Epithelial cell of prostate (primary cell): ENCODE measurements at places on chromosomes 16 and 17.
A peak's percentile ranks its signal among the peaks of the same experiment; 100 is the strongest.

DNA sequence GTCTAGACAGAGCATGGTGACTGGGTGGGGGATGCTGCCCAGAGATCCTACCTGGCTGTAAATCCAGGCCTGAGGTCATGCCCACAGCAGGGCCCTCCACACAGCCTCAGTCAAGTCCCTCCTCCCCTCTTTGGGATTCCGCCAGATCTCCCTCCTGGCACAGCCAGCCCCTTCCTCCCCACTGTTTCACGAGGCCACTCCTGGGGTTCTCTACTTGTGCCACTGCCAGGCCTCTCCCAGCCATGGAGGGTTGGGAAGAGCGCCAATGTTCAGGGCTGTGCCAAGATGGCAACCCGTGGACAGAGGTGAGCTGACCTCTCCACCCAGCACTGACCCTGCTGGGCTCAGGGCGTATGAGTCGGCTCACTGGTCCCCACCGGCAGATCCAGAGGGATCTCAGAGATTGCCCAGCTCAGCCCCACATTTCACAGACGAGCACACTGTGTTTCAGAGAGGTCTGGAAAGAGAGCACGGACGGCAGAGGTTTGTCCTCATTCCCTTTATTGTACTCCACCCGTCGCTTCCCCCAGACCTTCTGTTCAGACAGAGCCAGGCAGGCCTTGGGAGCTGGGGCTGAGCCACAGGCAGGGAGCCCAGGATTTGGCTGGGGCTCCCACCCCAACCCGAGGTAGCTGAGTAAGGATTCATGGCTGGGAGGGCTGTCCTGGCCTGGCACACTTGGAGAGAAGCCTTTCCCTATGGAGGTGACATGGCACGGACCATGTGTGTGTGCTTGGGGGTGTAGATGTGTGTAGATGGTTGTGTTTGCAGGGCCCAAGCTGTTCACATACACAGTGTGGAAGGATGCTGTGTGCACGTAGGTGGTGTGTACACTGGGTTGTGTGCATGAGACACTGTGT lies 3.5 kb upstream of the CAMKK1 start:
- no peak for DNase-seq

DNA sequence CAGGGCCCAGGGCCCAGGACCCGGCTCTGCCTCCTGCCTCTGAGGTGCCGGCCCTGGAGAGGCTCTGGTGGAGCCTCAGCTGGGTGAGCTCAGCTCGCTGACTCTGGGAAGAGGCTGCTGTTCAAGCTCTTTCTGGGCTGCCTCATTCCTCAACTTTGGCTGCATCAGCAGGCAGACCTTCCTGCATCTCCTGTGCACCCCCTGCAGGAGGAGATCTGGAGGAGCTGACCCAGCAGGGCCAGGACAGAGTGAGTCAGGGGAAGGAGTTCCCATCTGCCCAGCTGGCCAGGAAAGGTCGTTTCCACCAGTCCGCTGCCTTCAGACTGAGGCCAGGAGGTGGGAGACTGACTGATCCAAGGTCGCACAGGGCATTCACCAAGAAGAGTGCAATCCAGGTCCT lies 10.7 kb downstream of the CRHR1 start:
- DNase-seq = no peak

GRCh38 chr17:7177191-7177953 lies 1.8 kb downstream of the ASGR1 start:
- DNase-seq = no peak

GRCh38 chr17:54426296-54426886 lies 474.3 kb upstream of the TOM1L1 start:
- no peak for DNase-seq

GRCh38 chr16:63287401-63287800 lies 1251.2 kb upstream of the CDH8 start:
- no peak for DNase-seq

DNA sequence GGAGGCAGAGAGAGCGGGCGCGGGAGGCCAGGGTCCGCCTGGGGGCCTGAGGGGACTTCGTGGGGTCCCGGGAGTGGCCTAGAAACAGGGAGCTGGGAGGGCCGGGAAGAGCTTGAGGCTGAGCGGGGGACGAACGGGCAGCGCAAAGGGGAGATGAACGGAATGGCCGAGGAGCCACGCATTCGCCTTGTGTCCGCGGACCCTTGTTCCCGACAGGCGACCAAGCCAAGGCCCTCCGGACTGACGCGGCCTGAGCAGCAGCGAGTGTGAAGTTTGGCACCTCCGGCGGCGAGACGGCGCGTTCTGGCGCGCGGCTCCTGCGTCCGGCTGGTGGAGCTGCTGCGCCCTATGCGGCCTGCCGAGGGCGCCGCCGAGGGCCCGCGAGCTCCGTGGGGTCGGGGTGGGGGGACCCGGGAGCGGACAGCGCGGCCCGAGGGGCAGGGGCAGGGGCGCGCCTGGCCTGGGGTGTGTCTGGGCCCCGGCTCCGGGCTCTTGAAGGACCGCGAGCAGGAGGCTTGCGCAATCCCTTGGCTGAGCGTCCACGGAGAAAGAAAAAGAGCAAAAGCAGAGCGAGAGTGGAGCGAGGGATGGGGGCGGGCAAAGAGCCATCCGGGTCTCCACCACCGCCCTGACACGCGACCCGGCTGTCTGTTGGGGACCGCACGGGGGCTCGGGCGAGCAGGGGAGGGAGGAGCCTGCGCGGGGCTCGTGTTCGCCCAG lies 1.2 kb upstream of the CBX4 start:
- DNase-seq = no peak

DNA sequence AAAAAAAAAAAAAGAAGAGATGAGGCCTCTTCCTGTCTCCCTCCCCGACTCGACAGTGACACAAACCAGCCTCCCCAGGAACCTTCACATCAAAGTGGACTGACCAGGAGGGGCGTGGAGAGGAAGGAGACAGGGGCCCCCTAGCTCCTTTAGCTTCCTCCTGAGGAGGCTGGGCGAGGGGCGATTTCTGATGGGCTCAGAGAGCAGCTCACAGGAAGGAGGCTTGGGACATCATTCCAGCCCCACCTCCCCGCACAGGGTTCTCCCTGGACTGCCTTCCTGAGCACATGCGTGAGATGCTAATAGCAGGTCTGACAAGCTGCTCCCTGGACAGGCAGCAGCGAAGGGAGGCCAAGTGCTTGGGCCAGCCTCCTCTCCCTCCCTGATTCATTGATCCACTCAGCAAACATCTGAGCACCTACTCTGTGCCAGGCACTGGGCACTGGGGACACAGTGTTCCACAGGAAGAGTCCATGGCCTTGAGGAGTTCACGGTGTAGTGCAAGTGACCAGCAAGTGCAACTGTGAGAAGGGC lies 14.4 kb upstream of the DOK4 start:
- no peak for DNase-seq

GRCh38 chr16:56204816-56205215 lies 13.5 kb downstream of the GNAO1 start:
- no peak for DNase-seq

DNA sequence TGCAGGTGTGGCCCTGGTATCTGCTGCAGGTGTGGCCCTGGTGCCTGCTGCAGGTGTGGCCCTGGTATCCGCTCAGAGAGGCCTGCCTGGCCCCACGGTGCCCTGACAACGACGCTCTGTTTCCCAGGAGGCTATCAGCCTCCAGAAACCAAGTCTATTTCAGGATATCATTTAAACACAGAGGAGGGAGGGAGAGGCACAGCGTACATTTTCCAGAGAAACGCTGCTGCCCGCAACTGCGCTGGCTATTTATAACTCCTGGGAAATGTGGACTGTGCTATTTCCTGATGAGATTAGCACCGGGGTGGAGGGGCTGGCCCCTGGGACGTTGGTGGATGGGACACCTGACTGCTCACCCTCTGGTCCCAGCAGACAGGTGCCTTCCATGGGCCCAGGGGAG lies 22.5 kb downstream of the TIMM22 start:
- DNase-seq = no peak

DNA sequence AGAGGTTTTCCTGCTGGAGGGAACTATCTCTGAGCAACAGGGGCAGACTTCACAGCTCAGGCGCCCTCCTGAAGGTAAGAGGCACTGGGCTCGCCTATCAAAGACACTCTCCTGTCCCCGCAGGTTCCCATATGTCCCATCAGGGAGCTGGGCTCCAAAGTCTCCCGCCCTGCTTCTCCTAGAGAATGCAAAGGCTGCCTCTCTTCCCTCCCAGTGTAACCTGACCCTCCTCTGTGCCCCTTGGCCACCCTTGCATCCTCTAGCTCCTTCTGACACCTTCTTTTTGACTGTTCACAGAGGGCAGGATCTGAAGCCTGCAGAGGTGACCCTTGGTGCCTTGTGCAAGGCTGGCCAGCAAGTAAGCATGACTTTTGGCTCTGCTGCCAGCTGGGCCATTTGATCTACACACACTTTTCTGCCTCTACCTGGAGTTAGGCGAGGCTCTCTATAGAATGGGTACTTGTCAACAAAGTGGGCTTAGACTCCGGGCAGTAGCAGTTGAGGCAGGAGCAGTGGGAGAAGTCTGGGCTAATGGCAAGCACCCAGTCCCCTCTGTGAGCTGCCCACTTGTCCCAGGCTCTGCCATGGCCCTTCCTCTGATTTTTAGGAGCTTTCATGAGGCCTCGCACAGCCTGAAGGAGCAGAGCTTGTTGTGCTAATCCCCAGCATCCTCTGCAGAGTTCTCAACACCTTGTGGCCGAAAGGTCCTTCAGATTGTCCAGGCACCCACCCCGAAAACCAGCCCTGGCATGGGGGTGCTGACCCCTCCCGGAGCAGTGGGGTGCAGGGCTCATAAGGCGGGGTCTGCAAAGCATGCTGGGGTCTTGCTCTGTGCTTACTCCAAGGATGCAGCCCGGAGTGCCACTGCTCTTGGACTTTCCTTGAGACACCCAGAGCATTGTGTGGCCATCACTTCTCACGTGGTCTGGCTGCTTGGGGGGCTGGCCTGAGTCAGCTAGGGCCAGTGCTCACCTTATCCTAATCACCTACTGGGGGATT lies 122.9 kb downstream of the METRNL start:
- no peak for DNase-seq

GRCh38 chr17:79369532-79369931 lies 241.3 kb downstream of the RBFOX3 start:
- DNase-seq = no peak

GRCh38 chr17:64706224-64707049 lies 44.3 kb upstream of the SMURF2 start:
- peak; percentile 54 for DNase-seq

DNA sequence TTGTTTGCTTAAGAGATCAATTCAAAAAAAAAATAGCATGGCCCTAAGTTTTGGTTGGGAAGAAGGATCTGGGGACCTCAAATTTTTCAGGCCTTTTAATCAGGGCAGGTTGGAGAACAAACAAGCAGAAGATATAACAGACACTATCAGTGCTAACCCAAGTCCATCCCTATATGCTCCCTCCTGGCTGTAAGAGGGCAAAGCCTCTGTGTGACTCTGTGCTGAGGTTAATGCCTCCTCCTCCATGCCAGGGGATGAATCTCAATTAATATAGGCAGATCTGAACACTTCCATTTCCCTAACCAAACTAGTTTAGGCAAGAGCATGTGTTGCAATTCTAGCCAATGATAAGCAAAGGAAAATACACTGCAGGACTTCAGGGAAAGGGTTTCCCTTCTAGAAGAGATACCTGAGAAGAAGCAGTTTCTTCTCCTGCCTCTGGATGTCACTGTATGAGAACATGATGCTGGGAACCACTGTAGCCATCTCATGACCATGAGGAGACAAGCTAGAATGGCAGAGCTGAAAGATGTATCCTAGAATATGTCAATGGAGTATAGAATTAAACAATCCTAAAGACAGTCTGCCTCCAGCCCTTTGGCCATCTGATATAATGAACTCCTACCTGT lies 76.0 kb downstream of the CHD9NB start:
- DNase-seq = peak; percentile 2

- DNase-seq = no peak
These were observed 16.9 kb upstream of the MRPS23 start for GRCh38 chr17:57866723-57867122.

- no peak for DNase-seq
These were observed 348.0 kb downstream of the SOX9 start for GRCh38 chr17:72468841-72469240.

GRCh38 chr16:51756447-51757123 lies 605.5 kb upstream of the SALL1 start:
- no peak for DNase-seq

DNA sequence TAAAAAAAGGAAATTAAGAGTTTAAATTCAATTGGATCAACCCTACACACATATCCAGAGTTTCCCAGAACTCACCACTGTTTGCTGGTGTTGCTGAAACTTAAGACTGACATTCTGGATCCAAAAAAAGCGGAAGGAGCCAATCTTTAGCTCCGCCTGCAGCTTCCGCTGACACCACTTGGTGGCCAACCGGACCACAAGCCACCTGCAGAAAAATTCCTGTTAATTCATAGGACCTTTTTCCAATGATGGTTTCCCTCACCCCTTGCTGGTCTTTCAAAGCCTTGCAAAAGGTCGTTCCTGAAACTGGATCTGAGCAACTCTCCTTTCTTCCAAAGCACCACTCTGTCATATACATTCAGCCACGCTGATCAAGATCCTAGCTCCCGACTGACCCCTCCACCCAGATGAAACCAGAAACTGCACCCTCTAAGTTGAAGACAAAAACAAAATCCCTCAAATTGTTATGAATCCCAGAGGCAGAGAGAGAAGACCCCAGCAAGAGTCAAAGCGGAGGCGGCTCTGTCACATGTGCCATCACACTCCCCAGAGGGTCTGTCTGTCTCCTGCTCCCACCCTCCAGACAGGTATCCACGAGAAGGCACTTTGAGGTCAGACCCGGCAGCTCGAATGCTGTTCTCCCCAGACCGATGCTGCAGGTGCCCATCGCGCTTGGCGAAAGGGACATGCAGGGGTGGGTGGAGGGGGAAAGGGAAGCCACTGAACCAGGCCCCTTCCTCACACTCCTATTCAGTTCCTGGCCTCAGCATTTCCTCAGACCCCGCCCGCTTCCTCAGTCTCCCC lies 773 bp downstream of the BLTP2 start:
- DNase-seq = no peak

DNA sequence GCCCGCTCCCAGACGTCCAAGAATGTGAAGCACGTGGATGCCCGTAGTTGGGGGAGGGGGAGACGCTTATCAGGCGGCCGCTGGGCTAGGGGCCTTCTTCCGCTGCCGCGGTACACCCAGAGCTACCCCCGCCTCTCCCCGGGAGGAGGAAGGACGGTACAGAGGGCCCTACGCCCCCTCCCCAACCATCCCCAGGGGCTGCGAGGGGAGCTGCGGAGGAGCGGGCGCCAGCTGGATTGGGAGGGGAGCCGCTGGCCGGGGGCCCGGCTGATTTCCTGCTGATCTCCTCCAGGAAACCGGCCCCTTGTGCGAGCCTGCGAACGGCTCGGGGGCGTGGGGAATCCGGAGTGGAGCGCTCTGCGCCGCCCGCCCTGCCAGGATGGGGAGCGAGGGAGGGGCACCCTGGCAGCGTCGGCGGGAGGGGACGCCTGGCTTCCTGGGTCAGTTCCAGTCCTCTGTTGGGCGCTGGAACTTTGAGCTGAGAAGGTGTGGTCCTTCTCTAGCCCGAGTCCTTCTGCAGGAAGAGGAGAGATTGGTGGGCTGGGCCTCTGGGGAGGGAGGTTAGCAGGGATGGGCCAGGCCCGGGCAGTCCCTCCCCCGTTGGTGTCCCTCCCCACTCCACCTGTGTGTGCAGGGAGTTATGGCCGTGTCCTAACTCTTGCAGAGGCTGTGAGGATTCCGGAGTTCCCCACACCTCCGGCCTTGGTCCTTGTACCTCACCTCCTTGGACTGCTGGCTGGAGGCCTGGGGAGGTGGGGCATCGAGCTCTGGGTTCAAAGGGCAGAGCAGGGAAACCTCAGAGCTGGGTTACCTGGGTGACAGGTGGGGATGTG lies 19.2 kb downstream of the GJD3 start:
- DNase-seq = no peak
